Stimulated activated CD8-positive, alpha-beta memory T cell treated with anti-CD3 and anti-CD28 coated beads, Interleukin-4, amount 100 ng/mL, for 24 hours (primary cell): ENCODE measurements at places on chromosomes 16 and 17.

GRCh38 chr17:77556383-77557061, 402.0 kb upstream of the TNRC6C start:
- no peak for DNase-seq

DNA sequence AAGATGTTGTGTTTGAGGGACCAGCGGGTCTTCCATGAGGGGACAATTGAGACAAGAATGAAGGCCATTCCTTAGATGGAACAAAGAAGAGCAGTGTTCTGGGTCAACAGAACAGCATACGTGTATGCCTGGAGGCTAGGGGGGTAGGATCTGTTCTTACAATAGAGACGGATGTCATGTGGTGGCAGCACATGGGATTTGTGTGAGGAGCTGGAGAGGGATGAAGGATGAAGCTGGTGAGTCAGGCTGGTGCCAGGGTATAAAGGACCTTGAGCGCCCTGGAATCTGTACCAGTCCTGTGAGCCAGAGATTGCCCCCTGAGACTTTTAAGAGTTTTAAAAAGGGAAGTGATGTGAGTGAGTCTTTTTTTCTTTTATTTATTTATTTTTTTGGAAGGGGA, 22.8 kb upstream of the WFDC1 start:
- DNase-seq: no peak

DNA sequence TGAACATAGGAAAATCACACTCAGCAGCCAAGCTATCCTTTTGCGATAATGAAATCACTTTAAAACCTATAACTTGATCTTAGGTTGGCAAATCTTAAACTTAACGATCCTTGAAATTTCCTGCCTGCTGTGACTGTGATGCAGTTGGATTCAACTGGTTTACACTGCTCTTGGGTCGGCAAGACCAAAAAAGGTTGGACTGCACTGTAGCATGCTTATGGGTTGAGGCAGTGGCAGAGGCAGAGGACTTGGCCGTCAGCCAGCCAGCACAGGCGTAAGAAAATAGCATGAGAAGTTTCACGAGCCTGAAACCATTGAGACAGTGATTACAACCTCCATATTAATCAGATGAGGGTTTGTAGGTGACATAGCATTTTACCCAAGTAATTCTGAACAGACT, 21.4 kb downstream of the WSB1 start:
- DNase-seq: no peak

DNA sequence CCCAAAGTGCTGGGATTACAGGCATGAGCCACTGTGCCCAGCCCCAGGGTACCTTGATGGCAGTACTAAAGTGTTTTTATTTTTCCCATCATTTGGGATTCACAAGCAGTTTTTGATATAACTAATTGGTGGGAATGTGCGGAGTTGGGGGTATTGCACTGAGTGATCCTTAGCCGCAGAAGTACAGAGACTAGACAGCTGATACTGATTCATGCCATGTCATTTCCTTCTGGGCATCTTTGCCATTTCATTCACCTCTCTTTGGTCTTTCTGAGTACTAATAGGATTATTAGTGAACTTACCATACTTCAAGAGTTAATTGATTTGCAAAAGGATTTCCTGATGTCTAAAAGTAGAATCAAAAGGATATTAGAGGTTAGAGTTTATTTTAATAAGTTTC, 9.7 kb downstream of the NMT1 start:
- no peak for DNase-seq

DNA sequence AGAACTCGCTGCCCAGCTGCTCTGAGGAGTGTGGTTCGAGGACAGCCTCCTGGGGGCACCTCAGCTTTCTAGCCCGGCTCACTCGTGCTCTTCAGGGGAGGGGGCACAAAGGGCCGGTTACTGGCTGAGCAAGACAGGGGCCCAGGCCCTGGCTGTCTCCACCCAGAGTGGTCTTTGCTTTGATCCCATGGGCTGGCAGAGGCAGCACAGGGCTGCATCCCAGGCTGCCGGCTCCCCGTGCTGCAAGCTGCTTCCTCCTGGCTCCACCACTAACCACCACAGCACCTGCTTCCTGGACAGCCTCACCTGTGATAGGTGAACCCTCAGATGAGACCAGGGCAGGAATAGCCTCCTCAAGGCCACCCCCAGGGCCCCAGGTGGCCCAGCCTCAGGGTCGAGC, 6.8 kb downstream of the SPPL2C start:
- DNase-seq: no peak

DNA sequence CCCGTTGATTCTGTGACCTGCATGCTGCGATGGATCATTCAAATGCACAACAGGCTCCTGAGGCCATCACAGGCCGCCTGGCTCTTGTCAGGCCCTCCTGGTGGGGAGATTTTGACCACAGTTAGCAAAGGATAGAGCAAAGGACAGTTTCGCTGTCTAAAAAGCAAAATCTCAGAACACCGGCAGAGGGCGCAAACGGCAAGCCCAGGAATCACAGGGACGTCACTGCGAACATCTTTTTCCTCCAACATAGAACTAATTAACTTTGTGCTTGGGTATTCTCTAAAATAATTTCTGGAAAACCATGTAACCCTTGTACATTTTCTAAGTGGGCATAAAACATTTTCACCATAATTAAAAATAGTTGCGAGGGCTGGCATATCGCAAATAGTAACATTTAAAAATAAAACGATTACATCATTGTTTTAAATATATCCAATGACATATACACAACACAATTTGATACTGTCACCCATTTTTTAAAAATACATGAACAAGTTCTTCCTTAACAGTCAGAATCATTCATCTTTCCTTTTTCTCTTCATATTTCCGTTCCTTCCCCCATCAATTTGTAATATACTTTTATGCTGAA, 19.7 kb upstream of the SLC47A1 start:
- DNase-seq: peak; percentile 37

- DNase-seq: no peak
These were observed 179.2 kb downstream of the MAP2K6 start for GRCh38 chr17:69593716-69594115.

GRCh38 chr16:25010542-25010941, 4.6 kb downstream of the ARHGAP17 start:
- no peak for DNase-seq

DNA sequence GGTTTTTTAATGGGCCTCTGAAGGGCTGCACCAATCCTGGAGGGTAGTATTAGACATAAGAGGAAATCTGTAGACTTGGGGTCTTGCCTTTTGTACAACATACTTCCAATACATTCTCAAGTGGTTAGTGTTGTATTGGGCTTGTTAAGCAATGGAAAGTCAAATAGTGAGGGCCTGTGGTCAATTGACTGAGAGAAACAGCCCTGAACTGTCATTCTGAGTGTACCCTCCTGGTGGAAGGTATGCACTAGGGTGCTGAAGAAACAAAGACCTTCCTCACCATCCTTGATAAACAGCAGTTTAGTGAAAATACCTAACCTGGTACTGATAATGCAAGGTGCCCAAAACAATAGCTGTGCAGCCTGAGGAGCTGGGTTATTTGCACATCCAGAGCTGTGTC, 22.2 kb downstream of the OR2C1 start:
- DNase-seq: no peak

DNA sequence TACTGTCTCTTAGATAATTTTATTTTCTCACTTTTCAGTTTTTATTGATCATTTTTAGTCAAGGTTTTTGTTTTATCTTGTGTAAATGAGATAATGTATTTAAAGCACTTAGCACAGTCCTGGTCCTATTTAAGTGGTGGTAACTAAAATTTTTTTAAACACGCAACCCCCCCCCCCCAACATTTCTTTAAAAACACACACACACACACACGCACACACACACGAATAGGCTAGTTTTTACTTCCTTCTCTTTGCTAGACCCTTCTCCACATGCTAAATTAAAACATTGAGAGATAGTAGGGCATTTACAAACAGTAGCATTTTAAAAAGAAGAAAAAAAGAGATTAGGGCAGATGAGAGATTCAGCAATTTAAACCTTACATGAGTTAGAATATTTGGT, 5.0 kb downstream of the NFATC3 start:
- DNase-seq: no peak

DNA sequence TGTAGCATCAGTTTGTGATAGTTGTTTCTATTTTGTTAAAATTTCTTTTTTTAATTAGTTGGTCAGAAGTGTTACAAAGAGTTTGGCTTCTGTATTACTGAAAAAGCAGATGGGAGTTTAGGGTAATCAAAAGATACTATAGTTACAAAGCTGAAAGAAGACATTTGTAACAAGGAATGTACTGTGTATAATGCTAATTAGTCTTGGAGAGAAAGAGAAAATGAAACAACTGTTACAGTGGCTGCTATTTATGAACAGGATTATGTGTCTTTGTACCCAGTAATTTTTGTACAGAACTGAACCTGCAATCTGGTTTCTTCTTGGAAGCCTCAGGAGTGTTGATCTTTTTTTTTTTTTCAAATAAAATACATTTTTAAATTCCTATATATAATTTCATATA, 14.3 kb downstream of the GDPD1 start:
- DNase-seq: no peak

DNA sequence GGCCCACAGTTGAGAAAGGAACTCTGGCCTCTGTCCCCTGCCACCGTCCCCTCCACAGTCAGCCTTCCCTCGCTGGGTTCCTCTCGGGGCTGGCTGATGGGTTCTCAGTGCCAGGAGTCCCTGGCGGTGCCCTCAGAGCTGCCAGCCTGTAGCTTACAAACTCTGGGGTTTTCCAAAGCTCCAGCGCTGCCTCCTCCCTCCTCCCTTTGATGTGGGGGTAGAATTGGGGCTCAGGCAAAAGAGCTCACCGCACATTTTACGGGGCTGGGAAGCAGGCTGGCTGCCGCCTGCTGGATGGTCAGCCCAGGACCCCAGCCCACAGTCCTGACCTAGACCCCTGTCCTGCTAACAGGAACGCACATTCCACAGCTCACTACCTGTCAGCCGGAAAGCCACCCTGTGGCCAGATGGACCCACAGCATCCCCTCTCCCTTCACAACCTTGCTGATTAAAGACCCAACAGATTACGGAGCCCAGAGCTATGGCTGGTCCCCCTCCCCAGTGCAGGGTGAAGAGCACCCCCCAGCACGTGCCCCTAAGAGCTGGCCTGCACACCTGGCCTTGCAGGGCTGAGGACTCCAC, 6.0 kb downstream of the VASN start:
- no peak for DNase-seq

DNA sequence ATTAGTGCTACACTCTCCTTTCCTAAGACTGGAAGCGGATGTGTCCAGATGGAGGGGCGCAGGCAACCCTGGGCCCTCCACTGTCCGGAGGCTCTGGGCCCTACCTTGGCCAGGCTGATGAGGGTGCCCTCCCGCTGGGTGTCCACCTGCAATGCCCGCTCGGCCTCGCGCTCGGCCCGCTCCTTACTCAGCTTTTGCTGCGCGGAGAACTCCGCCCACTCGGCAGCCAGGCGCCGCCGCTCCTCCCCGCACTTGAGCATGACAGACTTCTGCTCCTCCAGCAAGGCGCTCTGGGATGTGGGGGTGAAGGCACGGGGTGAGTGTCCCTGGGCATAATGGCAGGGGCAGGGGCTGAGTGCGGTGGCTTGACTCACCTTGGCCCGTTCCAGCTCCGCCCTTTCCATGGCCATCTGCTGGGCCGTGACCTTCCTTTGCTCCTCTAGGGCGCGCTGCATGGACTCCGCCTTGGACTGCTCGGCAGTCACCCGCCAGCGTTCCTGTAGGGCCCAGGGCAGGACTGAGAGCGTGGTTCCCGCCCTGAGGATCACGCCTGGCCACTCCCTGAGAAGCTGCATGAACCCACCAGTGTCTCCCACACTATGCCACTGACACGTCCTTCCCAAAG, 10.1 kb upstream of the MRPL38 start:
- DNase-seq: no peak

DNA sequence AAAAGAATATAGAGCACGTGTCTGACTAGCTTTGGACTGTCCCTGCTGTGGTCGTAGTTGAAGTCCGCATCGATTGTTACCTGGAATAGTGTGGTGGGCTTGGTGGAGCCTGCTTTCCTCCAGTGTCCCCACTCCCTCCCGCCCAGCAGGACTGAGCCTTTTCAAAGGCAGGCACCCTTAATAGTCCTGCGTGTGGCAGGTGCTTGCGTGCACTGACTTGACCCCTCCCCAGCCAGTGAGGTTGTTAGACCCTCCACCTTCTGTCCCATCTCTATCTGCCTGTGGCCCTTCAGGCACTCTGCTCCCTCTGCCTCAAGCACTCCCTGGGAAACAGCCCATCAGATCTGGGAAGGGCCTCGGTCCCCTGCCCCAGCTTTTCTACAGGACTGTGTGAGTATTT, 36.6 kb downstream of the TMEM11 start:
- DNase-seq: no peak

DNA sequence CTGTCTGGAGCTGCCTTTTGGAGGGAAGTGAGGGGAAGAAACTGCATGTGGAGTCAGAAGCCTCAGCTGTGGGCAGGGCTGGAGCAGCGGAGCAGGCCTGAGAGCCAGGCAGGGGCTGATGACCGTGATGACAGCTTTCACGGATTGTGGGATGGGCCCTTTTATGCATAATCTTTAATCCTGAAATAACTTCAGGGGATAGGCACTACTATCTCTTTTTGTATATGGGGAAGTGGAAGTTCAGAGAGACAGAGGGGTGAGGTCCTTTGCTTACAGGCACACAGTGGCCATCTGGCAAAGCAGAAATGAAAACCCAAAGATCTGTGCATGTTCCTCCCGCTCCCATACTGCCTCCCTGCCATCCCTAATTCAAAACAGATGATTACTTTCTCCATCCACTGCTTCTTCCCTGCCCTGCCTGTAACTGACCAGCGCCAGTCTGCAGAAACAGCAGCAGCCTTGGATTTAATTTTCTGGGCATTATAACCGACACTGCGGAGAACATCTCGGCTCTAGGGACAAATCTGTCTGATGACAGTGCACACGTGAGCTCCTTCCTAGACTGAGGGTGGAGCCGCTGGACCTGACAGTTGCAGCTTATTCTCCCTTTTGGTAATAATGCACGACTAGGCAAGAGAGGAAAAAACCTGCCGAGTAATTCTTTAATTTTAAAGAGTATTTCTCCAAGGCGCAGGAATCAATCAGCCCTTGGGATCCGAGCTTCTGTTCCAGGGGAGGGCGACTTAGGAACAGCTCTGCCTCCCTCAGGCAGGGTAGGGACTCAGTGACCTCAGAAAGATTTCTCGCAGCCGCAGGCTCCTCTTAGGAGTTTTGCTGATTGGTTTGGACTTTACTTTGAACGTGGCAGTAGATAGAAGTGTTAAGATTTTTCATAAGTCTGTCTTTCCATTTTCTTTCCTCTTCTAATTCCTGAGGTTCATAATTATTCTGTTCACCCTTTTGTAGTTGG, 95.4 kb downstream of the UTP18 start:
- no peak for DNase-seq
